SHP77 treated with DMSO at 0.1 percent for 48 hours (cell line): ENCODE measurements at places on chromosomes 2 and 18.

GRCh38 chr2:216575465-216575864 is 57.8 kb upstream of the IGFBP2 start:
- DNase-seq: no peak

DNA sequence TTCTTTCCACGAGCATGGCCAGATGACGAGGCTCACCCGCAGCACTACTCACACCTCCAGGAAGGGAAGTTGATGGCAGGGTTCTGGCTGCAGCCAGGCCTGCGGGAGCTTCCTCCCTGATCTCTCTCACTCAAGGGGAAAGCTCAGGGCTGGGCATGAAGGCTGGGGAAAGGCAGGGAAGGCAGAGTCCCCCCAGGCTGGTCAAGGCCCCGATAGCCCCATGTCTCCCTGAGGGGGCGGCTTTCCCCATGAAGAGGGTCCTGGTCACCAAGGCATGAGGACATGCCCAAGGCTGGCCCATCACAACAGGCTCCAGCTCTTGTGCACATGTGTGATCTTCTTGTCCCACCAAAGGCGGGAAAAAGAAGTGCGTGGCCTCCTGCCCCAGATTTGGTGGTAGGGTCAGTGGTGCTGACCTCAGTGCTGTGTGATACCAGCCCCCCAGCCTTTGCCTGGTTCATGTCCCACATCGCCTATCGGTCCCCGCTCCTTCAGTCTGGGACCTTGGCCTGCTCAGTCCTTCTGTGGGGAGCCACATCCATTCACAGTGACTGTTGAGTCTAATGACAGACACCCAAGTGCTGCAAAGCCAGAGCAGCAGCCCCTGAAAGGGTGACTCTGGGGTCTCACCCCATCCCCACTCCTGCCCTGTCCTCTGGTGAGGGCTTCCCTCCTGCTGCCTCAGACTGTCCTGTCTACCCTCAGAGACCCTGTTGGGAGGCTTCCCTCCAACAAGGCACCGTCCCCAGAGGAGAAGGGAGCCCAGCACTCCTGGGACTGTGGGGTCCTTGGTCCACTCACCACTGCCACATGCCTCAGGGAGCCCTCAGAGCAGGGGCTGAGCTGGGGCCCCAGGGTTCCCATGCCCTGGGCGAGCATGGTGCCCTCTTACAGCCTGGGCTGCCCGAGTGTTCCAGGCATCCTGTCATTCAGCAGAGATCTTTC is 49.8 kb upstream of the ALPP start:
- no peak for DNase-seq

DNA sequence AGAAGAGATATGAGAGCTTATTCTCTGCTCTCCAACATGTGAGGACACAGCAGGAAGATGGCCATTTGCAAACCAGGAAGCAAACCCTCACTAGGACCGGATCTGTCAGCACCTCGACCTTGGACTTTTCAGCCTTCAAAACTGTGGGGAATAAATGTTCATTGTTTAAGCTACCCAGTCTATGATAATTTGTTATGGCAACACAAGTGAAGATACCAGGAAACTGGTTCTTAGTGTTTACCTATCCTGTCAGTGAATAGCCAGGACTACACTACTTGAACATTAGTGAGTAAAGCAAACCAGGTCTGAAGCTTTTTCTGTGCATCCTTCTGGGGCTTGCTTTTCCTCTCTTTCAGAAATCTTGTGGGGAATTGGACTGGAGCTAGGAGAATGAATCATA is 44.4 kb upstream of the BARD1 start:
- no peak for DNase-seq

- DNase-seq: no peak
Observed at GRCh38 chr2:193556766-193557470, 1362.2 kb upstream of the TMEFF2 start.

GRCh38 chr18:44802508-44802907 is 121.8 kb downstream of the SETBP1 start:
- no peak for DNase-seq

GRCh38 chr2:10584843-10585475 is 104.8 kb downstream of the NOL10 start:
- DNase-seq: no peak

GRCh38 chr18:76687304-76687962 is 134.9 kb upstream of the ZNF236 start:
- DNase-seq: peak; percentile 68

DNA sequence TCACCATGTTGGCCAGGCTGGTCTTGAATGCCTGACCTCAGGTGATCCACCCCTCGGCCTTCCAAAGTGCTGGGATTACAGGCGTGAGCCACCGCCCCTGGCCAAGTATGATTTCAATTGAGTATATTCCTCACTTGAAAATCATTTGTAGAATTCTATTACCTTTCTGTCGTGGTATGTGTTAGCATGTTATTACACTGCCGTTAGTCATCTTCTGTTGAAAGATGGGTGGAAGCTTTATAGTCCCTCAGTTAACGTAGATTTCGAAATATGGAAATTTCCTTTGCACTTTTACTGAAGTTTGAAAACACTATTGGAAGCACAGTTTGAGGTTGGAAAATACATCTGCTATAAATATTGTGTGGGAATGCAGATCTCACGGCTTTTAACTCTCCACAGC is 14.7 kb downstream of the NIFK start:
- DNase-seq: no peak

DNA sequence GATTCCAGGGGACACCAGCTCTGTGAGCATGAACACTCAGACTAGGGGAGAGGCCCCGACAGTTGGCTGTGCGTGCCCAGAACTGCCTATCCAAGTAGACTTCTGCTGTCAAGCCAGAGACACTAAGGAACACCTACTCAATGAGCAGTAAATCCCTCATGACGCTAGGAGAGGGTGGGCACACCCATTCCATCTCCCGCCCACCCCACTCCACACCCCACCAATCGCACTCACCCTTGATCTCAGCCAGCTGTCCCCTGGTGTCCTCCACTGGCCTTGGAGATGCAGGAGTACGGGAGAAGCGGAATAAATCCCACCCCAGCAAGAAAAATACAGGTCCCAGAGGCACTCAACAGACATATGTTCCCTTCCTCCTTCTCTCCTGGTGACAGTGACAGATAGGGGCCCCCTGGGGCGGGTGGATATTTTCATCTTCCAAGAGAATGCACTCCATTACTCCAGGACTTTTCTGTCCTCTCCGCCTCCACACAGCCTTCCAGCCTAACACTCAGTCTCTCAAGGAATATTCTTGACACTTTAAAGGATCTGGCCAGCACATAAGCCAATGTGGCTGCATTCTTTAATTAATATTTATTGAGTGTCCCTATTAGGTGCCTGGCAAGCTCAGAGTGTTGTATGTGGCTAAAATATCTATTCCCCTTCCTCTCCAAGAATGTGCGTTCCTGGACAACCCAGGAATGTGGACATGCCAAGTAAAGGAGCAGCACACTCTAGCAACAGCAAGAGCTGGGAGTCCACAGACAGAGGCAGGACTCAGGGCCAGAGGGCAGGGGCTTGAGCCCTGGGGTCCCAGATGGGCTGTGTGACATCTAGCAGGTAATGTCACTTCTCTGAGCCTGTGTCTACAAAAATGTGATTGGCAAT is 13.1 kb upstream of the SMAD7 start:
- DNase-seq: no peak

DNA sequence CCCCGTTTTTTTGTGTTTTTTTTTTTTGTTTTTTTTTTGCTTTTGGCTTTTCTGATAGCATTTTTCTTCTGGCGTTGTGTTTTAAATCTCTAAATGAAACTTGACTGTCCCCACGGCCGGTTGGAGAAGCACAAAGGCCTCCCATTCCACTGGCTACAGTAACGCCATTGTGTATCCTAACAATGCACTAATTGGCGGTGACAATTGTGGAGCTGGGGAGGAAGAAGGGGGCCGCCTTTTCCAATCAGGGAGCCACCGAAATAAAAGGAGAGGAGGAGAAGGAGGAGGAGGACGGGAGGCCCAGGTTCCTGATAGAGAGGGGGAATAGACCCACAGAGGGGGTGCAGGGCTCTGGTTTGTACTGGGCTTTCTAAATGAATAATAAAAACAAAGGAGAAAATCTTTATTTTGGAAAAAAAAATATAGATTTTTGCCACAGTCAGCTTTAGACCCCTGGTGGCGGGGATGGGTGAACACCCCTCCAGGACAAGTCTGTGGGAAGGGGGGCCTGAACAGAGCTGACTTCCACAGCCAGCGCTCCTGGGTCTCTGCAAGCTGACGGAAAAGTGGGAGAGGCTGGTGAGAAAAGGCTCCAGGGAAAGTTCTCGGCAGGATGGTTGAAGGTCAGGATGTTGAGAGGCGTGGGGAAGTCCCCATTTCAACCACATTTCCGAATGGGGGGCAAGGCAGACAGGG is 43.7 kb upstream of the FZD5 start:
- DNase-seq: no peak

- DNase-seq: no peak
Observed at GRCh38 chr2:172655091-172655837, 80.4 kb upstream of the RAPGEF4 start.

- no peak for DNase-seq
Observed at GRCh38 chr18:55314615-55315237, 273.3 kb downstream of the TCF4 start.

- no peak for DNase-seq
Observed at GRCh38 chr2:11385216-11385615, 40.8 kb upstream of the ROCK2 start.

- DNase-seq: no peak
Observed at GRCh38 chr2:55530539-55531081, 11.1 kb downstream of the CFAP36 start.

DNA sequence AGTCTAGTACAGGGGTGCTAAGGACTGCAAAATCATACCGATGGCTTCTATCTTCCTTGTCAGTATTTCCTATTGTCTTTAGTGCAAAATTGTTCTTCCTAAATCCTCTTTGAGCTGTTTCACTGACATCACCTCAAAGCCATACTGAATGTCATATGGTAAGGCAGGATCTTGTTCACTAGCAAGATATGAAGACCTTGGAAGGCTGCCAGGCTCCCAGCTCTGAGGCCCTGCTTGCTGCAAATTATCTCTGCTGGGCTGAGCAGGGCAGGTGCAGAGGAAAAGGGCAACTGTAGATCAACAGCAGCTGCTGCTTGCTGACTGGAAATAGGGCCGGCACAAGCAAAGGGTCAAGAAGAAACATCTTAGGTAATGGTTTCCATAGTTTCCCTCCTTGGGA is 58.2 kb downstream of the PMAIP1 start:
- DNase-seq: peak; percentile 96

GRCh38 chr2:200962811-200963123 is 693 bp downstream of the ORC2 start:
- DNase-seq: peak; percentile 15

GRCh38 chr2:160613466-160614153 is 120.0 kb upstream of the RBMS1 start:
- DNase-seq: no peak

- no peak for DNase-seq
Observed at GRCh38 chr18:11714244-11714918, 25.3 kb downstream of the GNAL start.
